Germinal center (tissue), 1 donor: ENCODE measurements at places on chromosomes 6 and 20.

DNA sequence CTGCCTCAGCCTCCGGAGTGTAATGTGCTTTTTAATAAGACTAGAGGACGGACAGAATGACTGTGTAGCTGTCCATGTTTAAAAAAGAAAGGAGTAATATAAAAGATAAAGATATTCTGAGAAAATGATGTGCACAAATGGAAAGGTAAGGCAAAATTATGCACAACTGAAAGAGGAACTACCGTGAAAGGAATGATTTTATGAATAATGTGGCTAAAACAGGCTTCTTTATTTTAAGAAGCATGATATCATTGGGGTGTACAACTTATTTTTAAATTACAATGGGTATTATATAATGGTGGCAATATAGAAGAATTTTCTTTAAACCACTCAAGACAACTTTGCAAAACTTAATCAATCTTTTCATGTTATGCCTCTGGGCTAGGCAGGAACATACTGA lies 78.1 kb downstream of the FIG4 start:
- peak; percentile 30 for DNase-seq

DNA sequence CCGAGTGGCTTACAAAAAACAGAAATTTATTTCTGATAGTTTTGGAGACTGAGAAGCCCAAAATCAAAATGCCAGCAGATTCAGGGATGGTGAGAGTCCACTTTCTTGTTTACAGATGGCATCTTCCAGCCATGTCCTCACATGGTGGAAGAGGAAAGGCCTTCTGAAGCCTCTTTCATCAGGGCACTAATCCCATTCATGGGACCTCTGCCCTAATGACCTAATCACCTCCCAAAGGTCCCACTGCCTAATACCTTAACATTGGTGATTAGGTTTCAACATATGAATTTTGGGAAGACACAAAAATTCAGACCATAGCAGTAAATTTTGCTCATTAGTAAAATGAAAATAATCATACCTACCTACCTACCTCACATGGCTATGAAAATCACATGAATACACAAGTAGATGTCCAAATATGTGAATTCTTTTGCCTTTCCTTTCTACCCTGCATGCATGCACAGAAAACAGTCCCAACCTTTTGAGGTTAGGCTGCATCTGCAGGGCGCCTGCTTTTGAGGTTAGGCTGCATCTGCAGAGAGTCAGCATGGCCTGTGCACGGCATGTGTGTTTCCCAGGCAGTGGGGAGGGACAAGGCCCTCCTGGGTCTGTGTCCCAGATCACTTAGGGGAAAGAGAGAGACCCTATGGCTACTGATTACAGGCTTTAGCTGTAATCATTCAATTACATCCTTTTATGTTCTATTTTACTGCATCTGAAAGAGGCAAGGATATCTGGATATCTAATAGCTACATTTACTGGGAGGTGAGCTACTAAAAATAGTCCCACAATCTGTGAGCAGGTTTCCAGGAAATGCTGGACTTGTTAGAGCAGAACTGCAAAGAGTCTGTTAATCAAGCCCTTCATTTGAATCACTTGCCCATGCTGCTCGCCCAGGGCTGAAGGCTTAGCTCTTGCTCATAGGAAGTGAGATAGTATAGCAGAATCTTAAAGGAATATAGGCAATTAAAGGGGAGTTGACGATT lies 497.7 kb upstream of the MARCKS start:
- DNase-seq, result no peak

GRCh38 chr6:12716298-12716916 lies at the start of gene PHACTR1:
Gene PHACTR1, plus strand, starts transcription at chr6:12716767.
- DNase-seq, result no peak

DNA sequence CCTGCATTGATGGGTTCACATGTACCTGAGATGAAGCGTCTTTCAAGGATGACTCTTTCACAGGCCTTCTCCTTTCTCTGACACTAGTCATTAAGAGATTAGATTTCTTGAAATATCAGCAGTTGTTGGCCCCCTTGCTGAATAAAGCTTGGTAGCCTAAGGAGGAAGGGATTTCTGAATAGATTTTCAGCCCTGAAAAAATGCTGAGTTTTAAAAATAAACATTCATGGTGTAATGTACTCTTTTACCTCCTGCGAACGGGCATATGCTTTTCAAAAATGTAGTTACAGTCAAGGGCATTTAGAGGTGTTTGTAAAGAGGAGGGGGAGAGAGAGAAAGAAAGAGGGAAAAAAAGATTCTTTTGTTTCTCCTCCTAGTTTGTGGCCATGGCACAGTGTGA lies 222.7 kb downstream of the SOX4 start:
- DNase-seq, result no peak

GRCh38 chr6:19209202-19209601 lies 628.0 kb upstream of the ID4 start:
- DNase-seq, result no peak

- DNase-seq, result peak; percentile 14
Observed at GRCh38 chr6:108592371-108593337, 31.9 kb downstream of the FOXO3 start.

- no peak for DNase-seq
Observed at GRCh38 chr6:140043357-140043756, 668.9 kb upstream of the CITED2 start.

DNA sequence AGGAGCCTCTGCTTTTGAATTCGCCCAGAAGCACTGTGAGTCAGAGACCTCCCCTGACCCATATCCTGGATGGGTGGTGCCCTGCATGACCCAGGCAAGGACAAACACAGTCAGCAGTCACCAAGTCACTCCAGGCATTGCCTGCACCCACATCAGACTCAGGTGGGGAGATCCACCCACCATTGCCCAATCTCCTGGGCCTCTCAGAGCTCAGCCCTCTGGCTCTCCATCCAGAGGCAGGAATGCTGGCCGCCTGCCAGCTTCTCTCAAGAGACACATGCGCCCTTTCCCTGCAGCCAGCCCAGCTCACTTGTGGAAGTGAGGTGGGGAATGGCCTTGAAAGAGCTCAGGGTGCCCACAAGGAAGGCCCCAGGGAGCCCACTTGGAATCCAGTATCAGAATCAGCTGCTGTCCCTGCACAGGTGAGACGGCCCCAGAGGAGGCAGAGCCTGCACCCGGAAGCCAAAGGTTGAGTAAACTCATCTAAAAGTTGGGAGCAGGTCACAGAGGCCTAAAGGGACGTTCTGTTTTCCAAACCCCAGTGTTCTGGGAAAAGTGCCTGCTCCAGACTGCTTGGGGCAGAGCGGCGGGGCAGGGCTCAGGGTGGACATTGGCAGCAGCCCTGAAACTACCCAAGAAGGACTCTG lies 129.8 kb downstream of the PREX1 start:
- no peak for DNase-seq

DNA sequence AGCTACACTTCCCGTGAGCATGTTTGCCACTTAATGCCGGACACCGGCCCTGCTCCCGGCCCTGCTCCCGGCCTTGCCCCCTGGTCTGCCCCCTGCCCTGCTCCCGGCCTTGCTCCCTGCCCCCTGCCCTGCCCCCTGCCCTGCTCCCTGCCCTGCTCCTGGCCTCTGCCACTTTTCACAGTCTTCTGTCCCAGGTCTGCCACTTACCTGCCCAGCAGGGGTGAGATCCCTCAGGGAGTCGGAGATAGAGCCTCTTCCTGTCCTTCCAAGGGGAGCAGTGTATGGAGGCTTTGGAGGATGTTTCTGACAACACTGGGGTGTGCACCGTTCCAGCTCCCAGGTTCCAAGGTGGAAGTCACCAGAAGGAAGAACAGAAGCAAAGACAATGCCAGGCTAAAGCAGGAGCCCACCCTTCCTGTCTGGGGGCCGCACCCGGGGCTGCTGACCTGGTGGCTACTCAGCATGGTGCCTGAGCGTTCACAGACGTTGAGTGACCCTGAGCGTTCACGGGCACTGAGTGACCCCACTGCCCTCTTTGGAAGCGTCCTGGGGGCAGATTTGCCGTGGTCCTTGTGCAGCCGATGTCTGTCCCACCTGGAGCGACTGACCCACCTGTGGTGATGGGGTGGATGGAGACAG lies 199.8 kb downstream of the DLL1 start:
- DNase-seq, result no peak

- no peak for DNase-seq
Observed at GRCh38 chr6:125688138-125688537, 61.3 kb upstream of the HEY2 start.

DNA sequence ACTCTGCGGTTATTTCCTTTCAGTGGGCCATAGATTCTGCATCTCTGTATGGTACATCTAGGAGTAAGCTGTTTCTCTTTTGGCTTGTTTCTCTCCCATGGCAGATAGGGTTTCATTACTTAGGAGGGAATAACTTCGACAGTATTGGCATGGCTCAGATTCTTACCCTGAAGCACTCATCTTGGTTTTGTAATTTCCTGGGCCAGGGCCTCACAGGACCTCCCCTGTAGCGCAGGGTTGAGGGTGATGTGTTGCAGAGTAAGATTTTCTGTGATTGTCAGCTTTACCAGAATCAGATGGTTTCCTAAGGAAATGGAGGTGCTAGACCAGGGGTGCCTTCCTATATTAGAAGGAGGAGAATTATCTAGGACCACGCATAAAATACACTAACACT lies 78.3 kb downstream of the STXBP5 start:
- no peak for DNase-seq

DNA sequence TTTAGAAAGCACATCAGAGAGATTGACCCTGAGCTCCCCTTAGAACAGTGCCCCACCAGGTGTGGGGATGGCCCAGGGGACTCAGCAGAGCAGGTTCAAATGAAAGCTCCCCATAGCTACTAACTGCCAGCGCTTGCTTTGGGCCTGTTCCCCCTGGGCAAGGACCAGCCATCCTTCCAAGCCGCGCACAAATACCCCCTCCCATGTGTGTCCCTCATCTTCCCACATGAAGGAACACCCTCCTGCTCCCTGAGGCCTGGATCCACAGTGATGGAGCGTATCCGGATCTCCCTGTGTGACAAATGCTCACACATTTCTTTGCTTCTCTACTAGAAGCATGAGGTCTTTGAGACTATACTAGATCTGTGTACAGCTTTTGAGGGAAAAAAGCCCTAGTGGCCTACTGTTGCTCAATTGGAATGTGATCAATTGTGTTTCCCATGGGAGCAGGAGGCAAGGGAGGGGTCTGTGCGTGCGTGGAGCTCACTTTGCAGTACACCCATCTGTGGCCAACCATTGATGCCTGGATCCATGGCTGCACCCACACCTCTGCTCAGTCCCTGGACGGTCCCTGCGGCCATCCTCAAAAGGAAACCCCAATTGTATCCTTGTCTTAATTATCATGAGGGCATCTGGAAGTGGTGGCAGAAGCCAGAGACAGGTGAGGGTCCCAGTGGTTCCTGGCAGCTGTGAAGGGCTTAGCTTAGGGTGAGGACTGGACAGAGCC lies 1.4 kb upstream of the RAET1G start:
- no peak for DNase-seq

DNA sequence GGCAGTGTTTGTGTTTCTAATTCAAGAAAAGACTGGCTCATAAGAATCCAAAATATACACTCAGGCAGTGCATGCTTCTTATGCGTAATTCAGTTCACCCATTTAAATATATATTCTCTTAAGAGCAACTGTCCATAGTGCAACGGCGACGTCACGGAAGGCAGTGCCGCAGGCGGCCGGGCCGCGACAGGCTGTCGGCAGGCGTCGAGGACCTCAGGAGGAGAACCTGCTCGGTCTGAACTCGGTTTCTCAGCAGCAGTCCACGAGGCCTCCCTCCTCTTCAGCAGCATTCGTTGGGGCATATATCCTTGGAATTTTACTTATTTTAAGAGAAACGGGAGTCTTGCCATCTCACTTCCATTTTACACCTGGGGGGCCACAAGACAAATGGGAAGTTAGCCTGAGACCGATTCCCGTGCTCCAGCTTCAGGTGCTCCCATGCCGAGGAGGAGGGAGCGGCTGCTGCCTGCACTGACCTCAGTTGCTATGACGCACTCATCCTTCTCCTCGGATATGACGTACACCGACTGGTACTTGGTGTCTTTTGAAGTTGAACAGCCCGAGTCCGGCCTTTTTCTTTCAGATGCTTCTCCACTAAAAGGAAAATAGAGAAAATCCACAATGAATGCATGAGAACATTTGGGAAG lies 8.2 kb downstream of the DLL1 start:
- no peak for DNase-seq

- DNase-seq, result no peak
Observed at GRCh38 chr6:24755279-24755678, 19.5 kb upstream of the GMNN start.

- DNase-seq, result no peak
Observed at GRCh38 chr6:112007254-112007653, 46.6 kb upstream of the CCN6 start.

GRCh38 chr20:46973766-46974165 lies 79.1 kb downstream of the EYA2 start:
- no peak for DNase-seq

DNA sequence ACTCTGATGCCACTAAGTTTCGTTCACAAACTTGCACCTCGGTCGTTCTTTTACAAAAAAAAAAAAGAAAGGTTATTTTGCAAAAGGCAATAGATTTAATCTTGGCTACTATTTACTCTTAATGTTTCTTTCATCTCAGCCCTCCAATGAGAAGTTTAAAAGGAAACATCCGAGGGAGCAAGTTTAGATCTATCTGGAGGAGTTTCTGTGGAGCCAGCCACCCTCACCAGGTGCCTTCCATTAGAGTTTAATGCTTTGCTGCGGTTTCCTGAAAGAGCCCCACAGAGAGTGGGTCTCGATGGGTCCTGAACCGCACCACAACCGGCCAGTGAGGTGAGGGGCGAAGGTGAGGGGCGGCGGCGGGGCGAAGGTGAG lies 632 bp downstream of the PRKN start:
- no peak for DNase-seq

- peak; percentile 40 for DNase-seq
Observed at GRCh38 chr6:45421709-45422502, 44.2 kb upstream of the SUPT3H start.

GRCh38 chr6:12957321-12958051 lies 240.9 kb downstream of the PHACTR1 start:
- DNase-seq, result peak; percentile 8

DNA sequence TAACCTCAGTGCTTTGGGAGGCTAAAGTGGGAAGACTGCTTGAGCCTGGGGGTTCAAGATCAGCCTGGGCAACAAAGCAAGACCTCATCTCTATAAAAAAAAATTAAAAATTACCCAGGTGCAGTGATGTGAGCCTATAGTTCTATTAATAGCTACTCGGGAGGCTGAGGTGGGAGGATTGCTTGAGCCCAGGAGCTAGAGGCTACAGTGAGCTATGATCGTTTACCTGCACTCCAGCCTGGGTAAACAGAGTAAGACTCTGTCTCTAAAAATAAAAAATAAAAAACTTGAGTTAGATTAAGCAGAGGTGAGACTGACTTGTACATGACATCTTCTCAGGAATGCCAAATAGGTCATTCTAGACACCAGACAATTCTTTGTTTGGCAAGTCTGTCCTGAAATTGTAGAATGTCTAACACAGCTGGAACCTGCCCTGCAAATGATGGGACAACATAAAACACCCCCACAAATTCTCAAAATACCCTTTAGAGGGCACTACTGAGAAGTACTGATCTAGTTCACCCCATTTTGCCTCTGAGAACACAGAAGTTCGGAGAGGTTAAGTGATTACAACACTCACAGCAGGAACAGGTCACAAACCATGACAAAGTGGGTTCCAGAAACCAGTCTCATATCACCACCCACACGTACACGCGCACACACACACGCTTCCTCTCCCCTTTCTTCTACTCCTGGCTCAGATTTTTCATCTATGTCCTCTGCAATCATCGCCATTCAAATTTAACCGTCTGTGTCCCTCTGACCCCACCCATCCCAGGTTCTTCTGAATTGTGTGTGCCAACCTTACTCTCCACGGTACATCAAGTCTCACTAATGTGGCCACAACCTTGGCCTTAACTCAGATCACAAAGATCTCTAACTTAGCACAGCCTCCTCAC lies 38.3 kb downstream of the ARHGAP18 start:
- peak; percentile 50 for DNase-seq

GRCh38 chr20:52542131-52542530 lies 350.6 kb upstream of the ZFP64 start:
- DNase-seq, result no peak

GRCh38 chr6:7727086-7727945 lies 1.4 kb downstream of the BMP6 start:
- DNase-seq, result peak; percentile 38
